ENCODE measurements at places on chromosomes 1 and 21.

- DNase-seq = no peak
Observed at GRCh38 chr1:228286505-228287417, 78.9 kb downstream of the OBSCN start.

DNA sequence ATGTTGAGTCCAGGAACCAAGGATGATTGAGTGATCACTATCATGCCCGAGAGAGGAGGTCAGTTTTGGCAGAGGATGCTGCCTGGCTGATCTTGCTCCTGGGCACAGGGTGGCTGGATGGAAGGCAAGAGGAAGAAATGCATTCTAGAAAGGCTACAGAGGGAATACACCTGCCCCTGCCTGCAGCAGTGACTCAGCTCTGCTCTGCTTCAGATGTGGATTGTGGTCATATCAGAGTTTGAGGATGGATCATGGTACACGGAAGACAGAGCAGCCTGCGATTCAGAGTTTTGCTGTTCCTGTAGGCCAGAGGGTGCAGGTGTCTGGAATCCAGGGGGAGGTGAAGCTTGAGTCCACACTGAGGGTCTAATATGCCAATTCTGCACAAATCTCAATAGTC, 37.2 kb downstream of the PCP4 start:
- no peak for DNase-seq

DNA sequence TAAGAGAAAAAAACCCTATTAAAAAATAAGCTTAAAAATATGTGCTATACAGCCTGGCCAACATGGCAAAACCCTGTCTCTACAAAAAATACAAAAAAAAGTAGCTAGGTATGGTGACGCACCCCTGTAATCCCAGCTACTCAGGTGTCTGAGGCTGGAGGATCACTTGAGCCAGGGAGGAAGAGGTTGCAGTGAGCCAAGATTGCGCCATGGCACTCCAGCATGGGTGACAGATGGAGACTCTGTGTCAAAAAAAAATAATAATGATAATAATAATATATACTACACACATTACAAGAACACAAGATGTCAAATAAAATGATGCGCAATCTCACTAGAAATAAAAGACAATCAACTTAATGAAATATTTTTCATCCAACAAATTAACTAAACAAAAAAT, 22.9 kb downstream of the NRDC start:
- DNase-seq = no peak

DNA sequence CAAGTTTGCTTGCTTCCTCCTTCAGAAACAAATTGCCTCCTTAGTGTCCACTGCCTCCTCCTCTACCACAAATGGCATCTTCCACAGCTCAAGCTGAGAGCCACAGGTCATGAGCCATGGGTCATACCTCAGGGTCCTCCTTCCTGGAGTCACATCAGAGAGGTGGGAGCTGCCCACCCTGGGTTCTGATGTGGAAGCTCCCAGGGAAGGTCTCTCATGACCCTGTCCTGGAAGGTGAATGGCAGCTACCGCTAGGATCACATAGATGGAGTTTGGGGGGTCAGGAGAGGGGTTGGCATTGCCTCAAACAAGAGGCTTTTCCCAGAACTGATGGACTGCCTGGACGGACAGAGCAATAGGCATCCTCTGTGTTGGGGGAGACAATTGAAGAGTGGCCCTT, 321.4 kb downstream of the MATN1 start:
- no peak for DNase-seq

GRCh38 chr1:224696891-224697765, 81.0 kb downstream of the CNIH3 start:
- no peak for DNase-seq

DNA sequence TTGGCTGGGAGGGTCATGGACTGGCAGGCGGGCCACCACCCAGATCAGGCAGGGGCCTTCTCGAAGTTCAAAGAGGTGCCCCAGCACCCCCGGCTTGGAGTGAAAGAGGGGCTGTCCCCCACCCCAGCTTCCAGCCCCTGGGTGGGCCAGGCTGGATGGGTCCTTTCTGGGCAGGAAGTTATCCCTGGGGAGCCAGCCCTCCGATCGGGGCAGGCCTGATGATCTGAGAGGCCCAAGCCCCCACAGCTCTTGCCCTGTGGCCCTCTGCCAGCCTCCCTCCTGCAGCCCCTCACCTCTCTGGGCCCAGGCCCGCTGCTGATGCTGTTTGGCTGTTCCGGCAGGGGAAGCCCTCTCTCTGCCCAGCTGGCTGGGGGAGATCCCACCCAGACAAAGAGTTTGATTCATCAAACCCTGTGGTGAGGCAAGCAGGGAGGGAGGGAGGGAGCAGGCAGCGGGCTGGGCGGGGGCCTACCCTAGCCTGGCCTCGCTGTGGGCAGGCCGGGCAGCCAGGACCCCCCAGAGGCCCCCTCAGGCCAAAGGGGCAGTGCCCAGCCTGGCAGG, 2.5 kb downstream of the ARHGEF19 start:
- no peak for DNase-seq

GRCh38 chr1:206954459-206955342, 8.4 kb upstream of the PIGR start:
- no peak for DNase-seq

- no peak for DNase-seq
Observed at GRCh38 chr1:156747742-156748669, 3.5 kb downstream of the HDGF start.

- no peak for DNase-seq
Observed at GRCh38 chr1:160084771-160085321, 3.5 kb downstream of the KCNJ9 start.

DNA sequence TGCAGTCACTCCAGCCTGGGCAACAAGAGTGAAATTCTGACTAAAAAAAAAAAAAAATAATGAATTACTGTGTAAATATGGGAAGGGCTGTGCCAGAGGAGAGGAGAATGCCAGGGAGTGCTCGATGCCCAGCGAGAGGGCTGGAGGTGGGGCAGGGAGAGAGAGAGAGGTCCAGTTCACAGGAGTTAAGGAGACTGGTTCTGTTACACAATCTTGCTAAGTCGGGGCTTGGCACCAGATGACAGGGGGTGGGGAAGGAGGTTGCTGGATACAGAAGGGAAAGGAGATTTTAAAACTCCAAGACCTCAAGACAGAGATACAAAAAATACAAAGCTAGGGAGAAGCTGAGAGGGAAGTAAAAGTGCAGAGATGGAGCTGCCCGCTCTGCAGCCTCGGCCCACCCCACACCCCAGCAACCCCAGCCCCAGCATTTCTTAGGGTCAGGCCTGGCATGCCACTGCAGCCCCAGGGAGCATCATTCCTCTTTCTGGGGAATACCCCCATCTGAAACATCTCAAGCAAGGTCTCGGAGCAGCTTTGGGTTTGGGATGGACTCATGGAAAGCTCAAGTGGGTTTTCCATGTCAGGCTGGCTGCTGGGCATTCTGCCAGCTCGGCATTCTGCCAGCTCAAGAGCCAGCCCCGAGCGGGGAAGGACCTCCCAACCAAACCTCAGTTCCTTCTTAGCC, 991 bp downstream of the SELENBP1 start:
- no peak for DNase-seq

GRCh38 chr1:233005156-233005555, 54.7 kb downstream of the NTPCR start:
- no peak for DNase-seq

DNA sequence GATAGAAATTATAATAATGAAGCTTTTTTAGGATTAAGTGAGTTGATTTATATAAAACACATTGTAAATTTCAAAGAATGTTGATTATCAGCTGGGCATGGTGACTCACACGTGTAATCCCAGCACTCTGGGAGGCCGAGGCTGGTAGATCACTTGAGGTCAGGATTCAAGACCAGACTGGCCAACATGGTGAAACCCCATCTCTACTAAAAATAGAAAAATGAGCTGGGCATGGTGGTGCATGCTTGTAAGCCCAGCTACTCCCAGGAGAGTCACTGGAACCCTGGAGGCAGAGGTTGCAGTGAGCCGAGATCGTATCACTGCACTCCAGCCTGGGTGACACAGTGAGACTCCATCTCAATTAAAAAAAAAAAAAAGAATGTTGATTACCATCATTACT, 18.4 kb downstream of the ADAMTS1 start:
- no peak for DNase-seq

DNA sequence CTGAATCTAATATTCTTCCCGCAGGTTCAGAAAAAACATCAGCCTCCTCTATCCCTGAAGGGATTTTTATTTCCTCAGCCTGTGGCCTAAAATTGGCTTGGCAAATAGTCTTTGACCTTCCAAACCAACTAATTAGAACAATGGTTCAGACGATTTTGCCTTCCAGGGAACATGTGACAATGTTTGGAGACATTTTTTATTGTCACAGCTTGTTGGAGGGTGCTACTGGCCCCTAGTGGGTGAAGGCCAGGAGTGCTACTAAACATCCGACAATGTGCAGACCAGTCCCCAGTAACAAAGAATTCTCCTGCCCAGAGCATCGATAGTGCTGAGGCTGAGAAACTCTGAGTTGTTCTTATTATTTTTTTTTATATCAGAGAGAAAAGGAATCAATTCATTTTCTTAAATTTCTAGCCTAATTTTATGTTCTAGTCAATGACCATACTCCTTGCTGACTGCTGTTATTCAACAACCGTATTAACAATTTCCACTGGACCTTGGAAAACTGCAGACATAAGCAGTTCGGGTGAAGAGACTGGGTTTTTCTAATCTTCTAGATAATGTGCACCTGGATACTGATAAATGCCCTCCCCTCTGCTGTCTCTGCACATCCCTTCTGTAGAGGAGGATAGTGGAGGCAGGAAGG, 280.7 kb downstream of the LMX1A start:
- DNase-seq = no peak

DNA sequence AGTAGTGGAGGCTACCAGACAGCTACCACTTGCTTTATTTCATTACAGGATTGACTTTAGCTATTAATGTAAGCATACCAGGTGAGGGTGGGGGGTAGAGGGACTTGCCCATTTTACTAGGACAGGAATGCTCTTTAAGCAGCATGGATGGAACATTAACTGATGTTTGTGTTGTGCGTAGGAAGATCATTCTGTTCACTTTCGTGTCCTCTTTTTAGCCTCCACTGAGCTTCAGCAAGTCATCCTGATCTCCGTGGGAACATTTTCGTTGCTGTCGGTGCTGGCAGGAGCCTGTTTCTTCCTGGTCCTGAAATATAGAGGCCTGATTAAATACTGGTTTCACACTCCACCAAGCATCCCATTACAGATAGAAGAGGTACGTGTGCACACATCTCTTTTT, 29.3 kb downstream of the IFNGR2 start:
- DNase-seq = no peak

- no peak for DNase-seq
Observed at GRCh38 chr1:225700164-225700821, 47.4 kb upstream of the ENAH start.

DNA sequence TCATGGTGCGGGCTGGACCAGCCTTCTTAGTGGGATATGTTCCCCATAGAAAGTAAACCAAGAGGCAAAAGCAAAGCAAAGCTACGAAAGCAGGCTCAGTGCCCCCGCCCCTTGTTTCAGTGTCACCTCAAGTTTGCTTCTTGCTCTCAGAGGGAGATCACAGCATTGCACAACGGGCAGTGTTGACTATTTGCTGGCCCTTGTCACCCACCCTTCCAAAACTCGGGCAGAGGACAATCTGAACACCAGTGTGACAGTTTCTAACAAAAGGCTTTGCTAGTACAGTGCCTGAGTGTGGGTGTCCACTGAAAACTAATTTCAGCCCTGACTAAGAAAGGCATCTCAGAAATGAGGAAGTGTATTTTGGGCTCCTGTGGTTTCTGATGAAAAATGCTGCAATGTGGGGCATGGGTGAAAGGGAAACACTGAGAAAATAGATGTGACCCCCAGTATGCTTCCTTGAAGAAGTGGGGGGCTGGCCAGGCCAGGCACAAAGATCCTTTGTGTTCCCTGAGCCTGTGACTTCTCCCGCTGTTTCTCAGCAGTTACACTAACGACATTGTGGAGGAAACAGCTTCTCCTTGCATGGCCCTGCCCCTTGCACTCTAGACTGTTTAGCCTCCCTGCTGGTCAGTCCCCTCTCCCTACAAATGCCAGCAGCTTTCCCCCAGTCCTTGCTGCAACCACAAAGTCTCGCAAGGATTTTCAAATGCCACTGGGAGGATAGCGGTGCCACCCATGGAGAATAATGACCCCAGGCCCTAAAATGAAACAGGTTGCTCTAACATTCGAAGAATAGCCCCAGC, 33.3 kb upstream of the KCNE1 start:
- no peak for DNase-seq

- no peak for DNase-seq
Observed at GRCh38 chr1:15948595-15949452, 27.1 kb downstream of the ZBTB17 start.

DNA sequence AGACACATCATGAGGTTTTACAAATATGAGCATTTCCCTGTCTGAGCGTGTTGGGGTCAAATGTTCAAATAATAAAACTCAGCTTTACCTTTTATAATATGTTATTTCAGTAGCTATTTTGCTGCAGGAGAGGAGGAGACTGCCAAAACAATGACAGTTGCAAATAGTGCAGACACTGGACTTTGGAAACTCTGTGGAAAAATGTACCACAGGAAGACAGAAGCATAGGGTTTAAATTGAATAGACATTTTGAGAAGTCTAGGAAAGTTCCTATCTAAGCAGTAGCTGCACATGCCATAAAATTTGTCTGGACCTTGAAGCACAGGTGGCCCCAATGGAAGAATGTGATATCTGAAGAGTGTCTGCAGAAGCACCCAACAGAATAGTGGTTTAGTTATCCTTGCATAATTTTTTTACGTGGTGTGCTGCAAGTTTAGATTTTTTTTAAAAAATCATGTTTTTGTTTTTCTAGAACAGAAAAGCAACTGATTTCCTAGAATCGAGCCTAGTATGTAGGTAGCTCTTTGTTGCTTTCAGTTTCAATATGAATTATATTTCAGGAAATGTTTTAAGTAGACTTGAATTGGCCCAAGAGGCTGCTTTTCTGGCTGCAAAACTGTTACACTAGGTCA, 14.0 kb upstream of the GBP5 start:
- DNase-seq = no peak

- no peak for DNase-seq
Observed at GRCh38 chr21:42226626-42227025, 7.7 kb downstream of the ABCG1 start.

DNA sequence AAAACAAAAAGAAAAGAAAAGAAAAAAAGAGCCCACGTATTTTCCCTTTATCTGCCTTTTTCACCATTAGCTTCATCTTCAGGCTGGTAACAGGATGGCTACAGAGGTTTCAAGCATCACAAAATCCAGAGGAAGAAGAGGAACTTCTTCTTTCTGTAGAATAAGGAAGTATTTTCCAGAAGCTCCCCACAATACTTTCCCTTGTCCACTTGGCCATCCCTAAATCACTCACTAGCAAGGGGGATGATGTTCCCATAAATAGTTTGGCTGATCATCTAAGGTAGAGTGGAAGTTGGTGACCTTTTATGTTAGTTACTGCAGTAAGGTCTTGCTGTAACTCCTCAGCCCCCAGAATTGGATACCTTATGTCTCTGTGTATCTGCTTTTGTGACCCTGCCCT, 45.1 kb upstream of the RNF11 start:
- DNase-seq = no peak

DNA sequence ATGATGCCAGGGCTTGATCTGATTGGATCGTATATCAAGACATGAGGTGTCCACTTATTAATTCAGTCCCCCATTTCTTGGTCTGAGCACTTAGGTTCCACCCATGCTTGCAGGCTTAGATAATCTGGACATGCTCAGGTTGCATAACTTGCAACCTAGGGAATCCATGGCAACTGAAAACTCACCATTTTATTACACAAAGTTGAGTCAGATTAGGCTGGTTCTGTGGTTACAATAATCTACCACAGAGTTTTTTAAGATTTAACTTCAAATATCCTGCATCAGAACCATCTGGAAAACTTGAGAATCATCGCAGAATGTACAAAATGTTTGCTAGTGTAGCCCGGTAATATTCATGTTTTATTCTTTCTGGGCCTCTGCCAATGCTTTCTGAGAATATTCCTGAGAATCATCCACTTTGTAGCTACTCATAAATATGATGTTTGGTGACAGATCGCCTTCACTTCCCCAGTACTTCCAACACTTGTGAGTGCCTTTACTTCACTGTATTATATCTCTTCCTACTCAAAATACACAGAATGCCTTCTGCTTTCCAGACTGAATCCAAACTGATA, 707.2 kb upstream of the ADAMTS5 start:
- DNase-seq = no peak

All from stimulated activated CD4-positive, alpha-beta T cell treated with anti-CD3 and anti-CD28 coated beads, Interleukin-1b, Interleukin-23, amount 100 ng/mL, for 4 hours (primary cell).